ENCODE measurements at places on chromosomes 7 and 10.

GRCh38 chr10:42938351-42938750 is 138.5 kb upstream of the RET start:
- no peak for DNase-seq

GRCh38 chr7:135712796-135713195 is 15.2 kb downstream of the SLC13A4 start:
- no peak for DNase-seq

- DNase-seq = no peak
Observed at GRCh38 chr7:94472608-94473007, 37.0 kb upstream of the CASD1 start.

DNA sequence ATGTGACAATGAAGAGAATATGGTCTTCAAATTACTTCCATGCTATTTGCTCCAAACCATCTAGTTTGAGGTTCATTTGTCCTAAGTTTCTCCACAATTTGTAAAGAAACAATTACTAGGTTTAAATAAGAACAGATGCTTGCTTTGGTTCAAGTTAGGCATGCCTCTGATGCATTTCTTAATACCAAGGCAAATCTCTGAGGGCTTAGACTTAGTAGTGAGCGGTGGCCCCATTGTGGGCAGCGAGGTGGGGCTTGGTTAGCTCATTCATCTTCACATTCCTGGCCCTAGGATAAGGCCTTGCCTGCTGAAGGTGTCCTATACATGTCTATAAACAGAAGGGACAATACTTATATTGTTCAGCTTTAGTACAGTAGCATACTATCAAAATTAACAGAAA is 52.4 kb upstream of the RHEB start:
- DNase-seq = no peak

GRCh38 chr7:65250216-65250615 is 123.4 kb upstream of the ZNF92 start:
- no peak for DNase-seq

DNA sequence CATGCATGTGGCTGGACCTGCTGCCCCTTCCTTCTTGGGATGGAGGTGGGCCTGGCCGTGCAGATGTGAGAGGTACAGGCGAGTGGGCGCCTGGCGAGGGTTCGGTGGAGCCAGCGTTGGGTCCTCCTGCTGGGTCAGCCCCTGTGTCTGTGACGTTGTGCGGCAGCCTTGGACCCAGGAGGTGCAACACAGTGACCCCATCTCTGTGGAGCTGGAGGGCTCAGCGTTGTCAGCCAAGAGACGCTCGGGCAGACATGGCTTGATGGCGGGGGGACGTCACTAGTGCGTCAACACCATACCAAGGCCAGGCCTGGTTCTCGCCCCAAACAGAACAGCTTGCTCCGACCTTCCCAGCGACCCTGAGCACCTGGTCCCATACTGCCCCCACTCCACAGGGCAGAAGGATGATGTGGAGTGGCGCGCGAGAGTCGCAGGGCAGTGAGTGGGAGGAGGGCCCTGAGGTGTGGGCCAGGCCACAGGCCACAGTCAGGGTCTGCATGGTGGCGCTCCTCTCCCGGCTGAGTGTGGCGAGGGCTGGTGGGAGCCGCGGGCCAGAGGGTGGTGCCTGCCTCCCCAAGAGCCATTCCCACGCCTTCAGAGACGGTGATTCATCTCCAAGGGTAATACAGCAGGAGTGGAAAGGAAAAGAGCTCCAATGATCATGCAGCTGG is 184.4 kb downstream of the DNAJB6 start:
- no peak for DNase-seq

DNA sequence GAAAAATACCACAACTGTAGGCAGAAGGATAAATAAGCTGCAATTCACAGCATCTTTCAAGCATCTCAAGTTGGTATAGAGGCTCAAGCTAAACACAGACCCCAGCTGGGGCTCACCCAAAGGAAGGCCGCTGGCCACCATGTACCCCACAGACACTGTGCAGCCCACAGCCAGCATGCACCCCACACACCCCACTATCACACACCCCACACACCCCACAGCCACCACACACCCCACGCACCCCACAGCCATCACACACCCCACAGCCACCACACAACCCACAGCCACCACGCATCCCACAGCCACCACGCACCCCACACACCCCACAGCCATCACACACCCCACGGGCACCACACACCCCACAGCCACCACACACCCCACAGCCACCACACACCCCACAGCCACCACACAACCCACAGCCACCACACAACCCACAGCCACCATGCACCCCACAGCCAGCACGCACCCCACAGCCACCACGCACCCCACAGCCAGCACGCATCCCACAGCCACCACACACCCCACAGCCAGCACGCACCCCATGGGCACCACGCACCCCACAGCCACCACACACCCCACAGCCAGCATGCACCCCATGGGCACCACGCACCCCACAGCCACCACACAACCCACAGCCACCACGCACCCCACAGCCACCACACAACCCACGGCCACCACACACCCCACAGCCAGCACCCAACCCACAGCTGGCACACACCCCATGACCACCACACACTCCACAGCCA is 214.7 kb downstream of the DNAJB6 start:
- DNase-seq = no peak

DNA sequence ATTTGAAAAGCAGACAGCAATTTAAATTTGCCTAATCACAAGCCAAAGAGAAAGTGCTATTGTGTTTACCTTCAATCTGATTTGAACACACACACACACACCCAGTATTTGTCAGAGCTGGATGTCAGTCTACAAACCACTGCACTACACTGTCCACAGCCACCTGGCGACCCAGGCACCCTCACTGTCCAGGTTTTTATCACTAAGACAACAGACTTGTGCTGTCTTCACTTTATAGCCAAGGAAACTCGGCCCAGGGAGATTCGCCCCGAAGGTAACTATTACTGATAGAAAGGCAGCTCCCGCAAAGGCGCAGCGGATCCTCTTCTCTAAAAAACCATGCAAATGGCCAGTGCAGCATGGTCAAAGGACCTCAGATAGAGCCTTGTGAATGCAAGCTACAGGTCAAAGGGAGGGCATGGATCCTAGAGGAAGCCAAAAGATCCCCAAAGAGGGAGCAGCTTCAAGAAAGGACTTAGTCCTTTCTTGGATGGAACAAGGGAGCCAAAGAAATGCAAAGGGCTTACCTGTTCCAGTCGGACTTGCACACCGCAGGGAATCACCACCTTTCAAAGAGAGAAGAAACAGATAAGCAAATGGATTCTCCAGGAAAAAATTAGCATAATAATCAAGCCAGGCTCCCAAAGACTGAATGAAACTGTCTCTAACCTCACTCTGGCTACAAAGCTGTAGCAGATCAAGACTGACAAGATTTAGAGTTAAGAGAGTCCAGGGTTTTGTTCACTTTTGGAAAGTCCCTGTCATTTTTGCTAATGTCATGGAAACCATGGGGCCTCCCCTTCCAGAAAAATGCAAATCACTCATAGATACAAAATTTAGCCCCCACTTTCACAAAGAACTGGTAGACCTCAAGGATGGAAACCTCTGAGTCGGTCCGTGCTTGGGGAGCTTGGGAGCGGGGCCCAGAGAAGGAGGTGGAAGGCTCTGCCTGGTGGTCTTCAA is 101.1 kb downstream of the TNS3 start:
- DNase-seq = no peak

DNA sequence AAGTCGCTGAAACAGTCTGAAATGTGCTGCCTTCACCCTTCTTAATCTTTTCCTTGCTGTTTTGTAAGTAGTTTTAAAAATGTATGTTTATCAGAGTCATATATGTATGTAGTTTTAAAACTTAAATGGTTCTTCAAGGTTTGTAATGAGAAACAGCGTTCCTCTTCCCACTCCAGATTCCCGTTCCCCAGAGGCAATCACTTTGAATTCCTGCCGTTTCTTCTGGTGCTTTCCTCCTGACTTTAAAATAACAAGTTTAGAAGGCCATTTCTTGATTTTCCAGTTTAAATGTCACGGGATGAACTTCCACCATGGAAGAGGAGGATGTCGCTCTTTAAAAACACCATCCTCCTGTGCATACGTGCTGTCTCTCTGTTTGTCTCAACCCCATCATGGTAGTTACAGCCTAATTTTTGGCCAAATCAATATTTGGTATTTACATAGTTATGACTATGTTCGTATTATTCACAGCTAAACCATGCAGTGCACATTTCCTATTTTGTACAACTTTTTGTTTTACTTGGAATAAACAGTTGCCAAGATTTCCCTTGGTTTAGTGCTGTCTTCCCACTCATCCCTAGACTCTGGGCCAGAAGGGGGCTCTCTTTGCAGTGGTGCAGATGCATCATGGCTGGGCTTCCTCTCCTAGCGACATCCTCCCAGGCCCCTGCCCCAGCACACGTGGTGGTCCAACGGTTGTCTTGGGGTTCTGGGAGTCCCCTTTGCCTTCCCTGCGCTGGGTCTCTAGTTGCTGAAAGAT is 151.4 kb downstream of the PTPN20 start:
- no peak for DNase-seq

GRCh38 chr7:119594956-119595355 is 678.0 kb upstream of the KCND2 start:
- DNase-seq = no peak

DNA sequence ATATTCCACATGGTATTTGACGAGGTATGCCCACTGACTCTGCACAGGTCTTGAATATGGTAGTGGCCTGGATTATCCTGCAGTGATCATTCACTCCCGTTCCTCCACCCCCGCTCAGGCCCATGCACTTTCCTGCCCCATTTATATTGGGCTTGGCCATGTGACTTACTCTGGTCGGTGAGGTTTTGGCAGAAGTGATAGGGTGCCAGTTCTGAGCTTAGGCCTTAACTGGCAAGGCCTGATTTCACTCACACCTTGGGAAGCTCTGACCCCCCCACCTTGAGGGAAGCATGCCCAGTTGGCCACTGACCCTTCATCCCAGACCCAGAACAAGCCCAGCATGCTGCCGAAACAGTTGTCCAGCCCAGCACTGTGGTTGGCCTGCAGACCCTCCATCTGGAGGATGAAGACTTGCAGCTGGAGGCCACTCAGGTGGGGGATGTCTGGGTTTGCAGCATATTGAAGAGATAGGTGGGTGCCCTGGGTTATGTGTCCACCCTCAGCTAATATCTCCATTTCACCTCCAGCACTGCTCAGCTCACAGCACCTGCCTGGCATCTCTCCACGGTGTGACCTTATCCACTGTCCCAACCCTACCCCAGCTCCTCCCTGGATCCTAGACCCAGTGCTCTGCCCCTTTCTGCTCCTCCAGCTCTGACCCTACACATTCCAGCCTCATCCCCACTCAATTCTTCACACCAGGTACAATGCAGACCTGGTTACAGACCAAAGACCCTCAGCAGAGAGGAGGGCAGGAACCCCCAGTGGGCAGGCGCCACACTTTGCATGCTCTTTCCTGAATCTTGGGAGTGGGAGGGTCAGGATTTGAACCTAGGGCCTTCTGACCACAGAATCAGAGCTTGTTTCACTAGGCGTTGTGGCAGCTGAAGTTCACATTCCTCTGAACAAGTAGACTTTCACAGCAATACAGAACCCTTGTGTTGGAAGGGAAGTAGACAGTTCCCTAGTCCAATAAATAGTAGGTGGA is 138.1 kb upstream of the CHST15 start:
- peak; percentile 6 for DNase-seq

GRCh38 chr7:36658335-36659171 is 65.7 kb downstream of the AOAH start:
- no peak for DNase-seq

DNA sequence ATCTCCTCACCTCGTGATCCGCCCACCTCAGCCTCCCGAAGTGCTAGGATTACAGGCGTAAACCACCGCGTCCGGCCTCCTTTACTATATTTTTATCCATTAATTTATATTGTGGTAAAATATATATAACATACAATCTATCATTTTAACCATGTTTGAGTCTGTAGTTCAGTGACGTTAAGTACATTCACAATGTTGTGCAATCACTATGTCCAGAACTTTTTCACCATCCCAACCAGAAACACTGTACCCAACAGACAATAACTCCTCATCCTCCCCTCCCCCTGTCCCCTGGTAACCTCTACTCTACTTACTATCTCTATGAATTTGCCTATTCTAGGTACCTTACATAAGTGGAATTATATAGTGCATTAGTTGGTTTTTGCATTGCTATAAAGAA is 297.5 kb upstream of the GALNT17 start:
- no peak for DNase-seq

GRCh38 chr7:133491846-133492652 is 239.2 kb downstream of the EXOC4 start:
- no peak for DNase-seq

DNA sequence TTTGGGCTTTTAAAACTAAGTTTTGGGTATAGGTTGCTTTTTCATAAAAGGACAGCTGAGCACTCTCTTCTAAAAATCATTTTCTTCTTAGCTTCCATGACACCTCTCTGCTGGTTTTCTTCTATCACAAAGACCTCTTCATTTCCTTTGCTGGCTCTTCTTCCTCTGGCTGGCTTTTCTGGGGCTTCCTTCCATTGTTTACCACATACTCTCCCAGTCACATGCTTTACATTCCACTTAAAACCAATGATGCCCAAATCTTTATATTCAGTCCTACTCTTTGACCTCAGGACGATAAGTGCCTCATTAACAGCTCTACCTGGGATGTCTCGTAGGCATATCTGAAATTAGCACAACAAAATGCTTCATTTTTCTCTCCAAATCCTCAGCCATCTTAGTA is 26.8 kb downstream of the FAM133B start:
- DNase-seq = no peak

DNA sequence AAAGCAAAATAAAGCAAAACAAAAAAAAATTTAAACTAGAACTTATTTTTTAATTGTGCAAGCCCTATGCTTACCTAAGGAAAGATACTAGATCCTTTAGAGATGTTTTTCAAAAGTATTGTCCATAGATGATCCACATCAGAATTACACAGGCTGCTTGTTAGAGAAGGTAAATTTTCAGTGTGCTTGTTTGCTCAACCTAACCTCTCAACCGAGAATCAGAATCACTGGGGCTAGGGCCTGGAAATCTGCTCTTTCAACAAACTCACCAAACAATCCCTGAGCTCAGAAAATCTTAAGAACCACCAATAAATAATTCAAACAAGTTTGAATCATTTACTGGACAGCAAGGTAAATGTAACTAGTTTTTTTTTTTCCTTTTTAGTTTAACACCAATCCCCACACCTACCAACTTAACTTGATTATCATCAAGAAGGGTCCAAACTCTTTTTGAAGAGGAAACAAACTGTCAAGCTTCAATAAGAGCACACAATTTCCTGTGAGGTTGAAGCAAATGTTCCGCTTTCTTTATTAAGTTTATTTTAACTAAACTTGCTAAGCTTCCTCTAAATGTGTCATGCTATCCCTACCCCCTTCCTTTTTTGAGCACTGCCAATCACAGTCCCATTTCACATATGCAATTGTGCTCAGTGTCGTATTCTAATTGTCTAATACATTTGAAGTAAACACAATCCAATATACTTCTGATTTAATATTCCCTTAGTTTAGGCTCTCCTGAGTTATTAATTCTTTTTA is 7.4 kb upstream of the TSPAN33 start:
- no peak for DNase-seq

DNA sequence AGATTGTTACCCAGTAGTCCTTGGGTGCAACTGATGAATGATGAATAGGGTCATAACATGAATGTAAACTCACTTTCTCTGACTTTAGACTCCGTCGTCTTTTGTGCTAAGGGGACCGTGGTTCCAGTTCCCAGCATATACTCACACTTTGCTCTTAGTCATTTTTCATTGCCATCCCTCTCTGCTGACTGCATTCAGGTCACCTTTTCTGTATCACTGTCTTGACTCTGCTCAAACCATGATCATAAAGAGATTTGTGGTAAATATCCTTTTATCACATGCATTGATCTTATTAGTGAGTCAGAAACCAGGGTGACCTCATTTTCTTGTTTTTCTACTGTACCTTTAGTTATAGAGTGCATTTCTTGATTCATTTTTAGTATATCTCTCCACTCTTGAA is 141.1 kb upstream of the AGR3 start:
- peak; percentile 0 for DNase-seq

GRCh38 chr10:125482108-125482507 is 200.9 kb downstream of the TEX36 start:
- no peak for DNase-seq
